ENCODE measurements at places on chromosomes 2 and 18. TPM values are rescaled to one million over a fixed set of nuclear protein-coding genes. Genes with fewer than 3 reads are reported as not detected.
A peak's percentile ranks its signal among the peaks of the same experiment; 100 is the strongest.

- peaks cover 8% of the 10 kb centered on the region for H3K4me1 ChIP-seq
- no peaks in the 10 kb centered on the region for H3K27me3 ChIP-seq
- H3K4me3 ChIP-seq: no peak overlapping the region
- H3K27ac ChIP-seq: no peak overlapping the region
- DNase-seq: no peak
- no peaks in the 10 kb centered on the region for H3K36me3 ChIP-seq
These were observed 33.1 kb downstream of the MGAT4A start for GRCh38 chr2:98697651-98698337.

DNA sequence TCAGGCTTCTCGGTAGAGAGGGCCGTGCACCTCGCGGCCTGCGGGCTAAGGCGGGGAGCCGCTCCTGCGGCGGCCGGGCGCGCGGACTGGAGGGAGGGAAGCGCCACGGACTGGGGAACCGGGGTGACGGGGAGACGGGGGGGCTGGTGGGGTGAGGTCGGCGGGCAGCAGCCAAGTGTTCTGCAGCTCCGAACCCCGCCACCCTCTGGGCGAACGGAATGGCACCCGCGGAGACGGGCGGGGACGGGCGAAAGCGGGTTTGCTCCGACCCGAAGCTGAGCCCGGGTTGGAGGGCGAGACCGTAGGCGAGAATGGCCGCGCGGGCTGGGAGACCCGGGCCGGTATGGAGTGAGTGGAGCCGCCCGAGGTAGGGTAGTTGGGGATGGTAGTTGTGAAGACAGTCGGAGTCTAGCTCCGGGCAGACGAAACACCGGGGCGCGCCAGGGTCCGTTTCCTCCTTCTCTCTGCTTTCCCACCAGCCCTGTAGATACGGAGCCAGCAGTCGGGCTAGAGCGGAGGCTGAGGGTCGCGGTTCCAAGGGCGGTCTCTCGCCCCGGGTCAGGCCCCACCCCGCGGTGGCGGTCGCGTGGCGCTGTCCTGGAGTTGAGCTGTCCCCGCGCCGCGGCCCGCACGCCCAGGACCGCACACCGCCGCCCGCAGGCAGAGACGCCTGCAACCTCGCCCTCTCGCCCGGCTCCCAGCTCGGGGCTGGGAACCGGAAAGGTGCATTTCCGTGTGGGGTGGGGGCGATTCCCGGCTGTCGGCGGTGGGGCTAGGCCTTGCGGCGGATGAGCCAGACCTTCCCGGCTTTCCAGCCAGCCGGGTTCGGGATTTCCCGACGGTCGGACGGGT is 160.3 kb upstream of the SIX2 start:
- H3K27ac ChIP-seq: no peak overlapping the region
- peaks cover 87% of the 10 kb centered on the region for H3K27me3 ChIP-seq
- no peak for DNase-seq
- no peaks in the 10 kb centered on the region for H3K36me3 ChIP-seq

DNA sequence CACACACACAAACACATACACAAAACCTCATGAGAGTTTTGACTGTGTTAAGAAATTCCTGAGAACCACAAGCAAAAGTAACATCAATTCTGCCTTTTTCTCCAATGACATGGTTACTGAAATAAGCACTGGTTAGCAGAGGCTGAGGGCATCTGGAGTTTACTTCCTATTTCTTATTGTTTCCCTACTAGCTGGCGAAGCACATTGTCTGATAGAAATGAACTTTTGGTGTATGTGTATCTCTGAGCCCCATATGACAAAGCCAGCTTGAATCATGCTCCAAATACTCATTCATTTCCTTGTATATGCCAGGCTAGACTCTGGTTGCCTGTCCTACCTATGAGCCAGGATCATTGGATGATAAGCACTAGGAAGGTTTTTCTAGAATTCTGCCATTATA is 203.1 kb downstream of the NCKAP5 start:
- H3K36me3 ChIP-seq: no peaks in the 10 kb centered on the region
- peaks cover 26% of the 10 kb centered on the region for H3K27me3 ChIP-seq
- no peak overlapping the region for H3K4me3 ChIP-seq
- H3K4me1 ChIP-seq: peaks cover 24% of the 10 kb centered on the region

GRCh38 chr2:169757778-169758177 is 24.1 kb downstream of the KLHL23 start:
- H3K27ac ChIP-seq: no peak overlapping the region
- no peaks in the 10 kb centered on the region for H3K4me1 ChIP-seq
- no peak for DNase-seq
- no peak overlapping the region for H3K4me3 ChIP-seq

- no peak for DNase-seq
- no peaks in the 10 kb centered on the region for H3K4me1 ChIP-seq
- H3K4me3 ChIP-seq: no peak overlapping the region
- no peak overlapping the region for H3K27ac ChIP-seq
These were observed 102.0 kb downstream of the PLA2R1 start for GRCh38 chr2:159960414-159960813.

DNA sequence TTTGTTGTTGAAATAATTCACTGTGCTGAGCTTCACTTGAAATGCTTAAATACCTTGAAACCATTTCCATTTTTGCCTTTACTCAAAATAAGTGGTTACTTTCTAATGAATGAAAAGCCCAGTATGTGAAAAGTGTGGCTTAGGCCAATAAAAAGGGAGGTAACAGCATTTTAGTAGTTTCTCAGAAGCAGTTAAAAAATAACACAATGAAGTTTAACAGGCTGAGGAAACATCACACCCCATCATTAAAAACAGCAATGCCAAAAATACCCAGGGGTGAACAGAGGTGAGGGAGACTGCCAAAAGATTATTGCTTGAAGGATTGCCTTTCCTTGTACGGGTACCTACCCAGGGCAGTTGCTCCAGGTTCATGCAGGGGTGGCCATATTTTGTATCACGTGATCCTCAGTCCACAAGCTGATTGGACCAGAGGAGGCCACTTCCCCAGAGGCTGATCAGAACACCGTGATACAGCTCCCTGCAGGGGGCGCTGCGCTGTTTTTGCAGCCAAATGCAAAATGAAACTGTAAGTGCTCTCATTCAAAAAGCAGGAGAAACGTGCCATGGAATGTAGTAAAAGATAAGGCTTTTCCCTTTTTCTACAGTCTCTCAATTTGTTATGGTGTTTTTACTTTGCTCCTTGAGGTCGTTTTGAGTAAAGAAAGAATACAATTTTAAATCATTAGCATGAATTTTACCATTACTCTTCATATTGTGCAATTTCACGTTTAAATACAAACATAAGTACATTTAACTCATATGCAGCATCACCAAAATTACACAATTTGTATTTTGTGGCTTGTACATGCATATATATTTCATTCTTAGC is 70.2 kb upstream of the SH3BP4 start:
- peak overlapping the region; percentile 48 for H3K27ac ChIP-seq
- H3K27me3 ChIP-seq: no peaks in the 10 kb centered on the region
- H3K36me3 ChIP-seq: no peaks in the 10 kb centered on the region

DNA sequence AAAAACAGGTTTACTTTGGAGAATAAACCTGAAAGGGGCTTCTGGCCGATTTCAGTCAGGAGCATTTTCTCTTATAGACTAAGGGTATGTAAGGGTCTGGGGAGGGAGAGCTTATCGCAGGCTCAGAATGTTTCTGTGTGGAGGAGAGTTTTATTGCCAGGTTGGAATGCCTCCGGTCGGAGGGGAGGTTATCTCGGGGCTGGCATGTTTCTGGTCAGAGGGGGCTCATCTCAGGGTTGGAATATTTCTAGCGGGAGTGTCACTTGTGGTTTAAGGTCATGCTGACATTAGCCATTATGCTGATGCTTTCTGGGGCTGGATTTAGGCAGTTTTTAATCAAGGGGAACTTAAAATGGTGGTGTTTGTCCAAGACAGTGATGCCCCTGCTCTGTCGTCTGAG is 333.6 kb downstream of the METTL4 start:
- H3K4me3 ChIP-seq: no peak overlapping the region
- H3K4me1 ChIP-seq: no peaks in the 10 kb centered on the region
- no peaks in the 10 kb centered on the region for H3K36me3 ChIP-seq
- peaks cover 32% of the 10 kb centered on the region for H3K27me3 ChIP-seq
- no peak overlapping the region for H3K27ac ChIP-seq
- DNase-seq: no peak

- no peaks in the 10 kb centered on the region for H3K27me3 ChIP-seq
- H3K4me3 ChIP-seq: no peak overlapping the region
- peaks cover 27% of the 10 kb centered on the region for H3K36me3 ChIP-seq
- H3K4me1 ChIP-seq: peaks cover 4% of the 10 kb centered on the region
These were observed 110.9 kb downstream of the MIB1 start for GRCh38 chr18:21851327-21851961.

GRCh38 chr18:73758446-73758845 is 389.2 kb downstream of the FBXO15 start:
- no peak overlapping the region for H3K27ac ChIP-seq
- no peak overlapping the region for H3K4me3 ChIP-seq
- no peak for DNase-seq
- H3K27me3 ChIP-seq: peaks cover 4% of the 10 kb centered on the region
- no peaks in the 10 kb centered on the region for H3K36me3 ChIP-seq

GRCh38 chr18:34158881-34159690 is 65.6 kb downstream of the NOL4 start:
- H3K27me3 ChIP-seq: peaks cover 49% of the 10 kb centered on the region
- H3K4me1 ChIP-seq: peaks cover 4% of the 10 kb centered on the region
- peak overlapping the region; percentile 33 for H3K27ac ChIP-seq
- peak overlapping the region; percentile 84 for H3K4me3 ChIP-seq
- no peaks in the 10 kb centered on the region for H3K36me3 ChIP-seq
- peak; percentile 74 for DNase-seq

DNA sequence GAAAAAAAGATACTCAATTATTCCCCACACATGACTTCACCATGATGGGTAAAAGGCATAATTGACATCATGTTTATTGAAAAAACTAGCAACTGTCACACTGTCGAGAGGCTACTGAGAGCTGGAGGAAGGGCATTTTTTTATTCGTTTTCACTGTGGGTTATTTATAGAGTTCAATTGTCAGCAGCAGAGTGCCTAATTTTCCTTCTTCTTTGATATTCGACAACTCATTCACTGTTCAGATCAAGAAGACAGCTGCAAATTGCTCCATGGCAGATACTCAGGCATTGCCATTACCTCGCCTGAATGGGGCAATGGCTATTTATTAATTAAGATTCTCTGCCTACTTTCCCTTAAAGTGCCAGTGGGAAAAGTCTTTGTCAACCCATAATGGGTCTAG is 197.5 kb upstream of the NRP2 start:
- DNase-seq: no peak
- H3K27me3 ChIP-seq: no peaks in the 10 kb centered on the region

- H3K4me3 ChIP-seq: peak overlapping the region; percentile 86
- H3K27ac ChIP-seq: peak overlapping the region; percentile 84
- H3K4me1 ChIP-seq: peaks cover 42% of the 10 kb centered on the region
- peaks cover 42% of the 10 kb centered on the region for H3K36me3 ChIP-seq
These were observed 2.6 kb downstream of the TET3 start for GRCh38 chr2:73987109-73987947.

GRCh38 chr2:52703004-52703403 is 1064.6 kb upstream of the CHAC2 start:
- H3K27me3 ChIP-seq: no peaks in the 10 kb centered on the region
- H3K4me1 ChIP-seq: peaks cover 6% of the 10 kb centered on the region
- H3K27ac ChIP-seq: no peak overlapping the region
- no peak for DNase-seq
- H3K36me3 ChIP-seq: no peaks in the 10 kb centered on the region

DNA sequence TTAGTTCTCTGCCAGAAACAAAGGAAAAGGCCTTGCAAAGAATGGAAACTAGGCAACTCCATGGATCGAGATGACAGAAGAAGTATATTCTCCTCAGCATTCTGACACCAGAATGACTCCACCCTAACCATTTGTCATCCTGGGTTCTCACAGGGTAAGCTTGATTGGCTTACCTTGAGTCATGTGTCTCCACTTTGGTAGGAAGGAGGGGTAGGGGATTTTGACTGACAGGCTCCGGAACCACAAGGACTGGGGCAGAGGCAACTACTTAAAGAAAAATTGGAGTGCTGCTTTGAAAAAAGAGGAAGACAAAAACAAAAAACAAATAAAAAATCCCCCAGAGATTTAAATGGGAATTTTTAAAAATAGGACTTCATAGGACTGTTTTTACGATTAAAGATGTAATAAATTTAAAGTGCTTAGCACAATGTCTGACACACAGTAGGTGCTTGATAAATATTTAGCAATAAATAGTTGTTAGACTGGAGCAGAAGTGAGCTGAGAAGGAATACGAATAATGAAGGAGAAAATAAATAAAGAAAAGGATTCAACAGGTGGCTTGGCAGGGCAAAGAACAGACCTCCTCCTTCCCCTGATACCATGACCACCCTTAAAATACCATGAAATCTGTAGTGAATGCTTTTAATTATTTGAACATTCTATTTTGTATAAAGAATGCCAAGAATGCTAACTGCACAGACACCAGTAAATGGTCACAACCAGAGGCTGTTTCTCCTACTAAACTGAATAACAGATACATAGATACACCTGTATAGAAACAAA is 230.2 kb downstream of the CDCA7 start:
- H3K27ac ChIP-seq: no peak overlapping the region
- DNase-seq: no peak
- no peaks in the 10 kb centered on the region for H3K27me3 ChIP-seq
- H3K4me1 ChIP-seq: no peaks in the 10 kb centered on the region
- no peaks in the 10 kb centered on the region for H3K36me3 ChIP-seq

DNA sequence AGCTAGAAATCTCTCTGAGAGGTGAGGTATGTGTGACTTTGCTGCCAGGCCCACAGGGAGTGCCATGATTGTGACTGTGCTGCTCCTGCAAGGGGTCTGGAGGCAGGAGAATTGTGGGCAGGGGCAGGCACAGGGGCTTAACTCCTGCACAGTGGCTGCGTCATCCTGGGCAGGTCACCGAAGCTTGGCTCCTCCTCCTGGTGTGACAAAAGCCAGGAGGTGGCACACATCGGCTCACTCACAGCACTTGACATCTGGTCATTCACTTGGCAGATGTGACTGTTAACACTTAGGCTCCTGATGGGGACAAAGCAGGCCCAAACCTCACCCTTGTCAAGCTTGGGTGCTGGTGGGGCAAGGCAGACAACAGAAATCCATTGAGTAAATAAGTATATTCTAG is 36.4 kb upstream of the GLI2 start:
- peaks cover 13% of the 10 kb centered on the region for H3K4me1 ChIP-seq
- peaks cover 41% of the 10 kb centered on the region for H3K27me3 ChIP-seq
- no peaks in the 10 kb centered on the region for H3K36me3 ChIP-seq
- no peak overlapping the region for H3K4me3 ChIP-seq

Gene INPP5D
- 40.8 TPM for total RNA-seq

Gene APCDD1
- 139 TPM for total RNA-seq

Gene IL36RN
- 12.0 TPM for total RNA-seq

Gene RUFY4
- not detected for total RNA-seq

Gene GPAT2
- 0.39 TPM for total RNA-seq

Gene FAM124B
- not detected for total RNA-seq

Gene LRP1B
- 16.0 TPM for total RNA-seq

Gene POTEE
- total RNA-seq: 3.8 TPM

Gene RFX8
- total RNA-seq: not detected

All from type B pancreatic cell (in vitro differentiated cells).